NCI-H1694 (cell line): ENCODE measurements at places on chromosomes 11 and 22.

DNA sequence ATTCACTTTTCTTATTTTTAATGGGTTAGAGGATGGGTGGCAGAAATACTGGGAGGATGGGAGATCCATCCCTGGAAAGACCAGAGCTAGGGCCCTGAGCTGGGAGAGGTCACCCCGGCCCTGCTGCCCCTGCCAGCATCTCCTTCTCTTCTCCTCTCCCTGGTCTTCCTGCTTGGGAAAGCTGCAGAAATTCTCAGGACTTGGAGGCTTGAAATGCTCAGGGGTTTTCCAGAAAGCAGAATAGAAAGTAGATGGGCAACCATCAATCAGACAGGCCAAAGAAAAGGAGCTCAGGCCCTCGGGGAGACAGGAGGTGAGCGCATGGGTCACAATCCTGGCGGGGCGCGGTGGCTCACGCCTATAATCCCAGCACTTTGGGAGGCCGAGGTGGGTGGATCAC lies 1.5 kb downstream of the APOBEC3H start:
- DNase-seq: no peak

GRCh38 chr22:43511276-43511910 lies 99.6 kb downstream of the MPPED1 start:
- DNase-seq: no peak

- DNase-seq: no peak
These were observed 369.8 kb upstream of the FAT3 start for GRCh38 chr11:91854780-91855179.

GRCh38 chr11:66739983-66740382 lies 11.0 kb upstream of the SPTBN2 start:
- no peak for DNase-seq

DNA sequence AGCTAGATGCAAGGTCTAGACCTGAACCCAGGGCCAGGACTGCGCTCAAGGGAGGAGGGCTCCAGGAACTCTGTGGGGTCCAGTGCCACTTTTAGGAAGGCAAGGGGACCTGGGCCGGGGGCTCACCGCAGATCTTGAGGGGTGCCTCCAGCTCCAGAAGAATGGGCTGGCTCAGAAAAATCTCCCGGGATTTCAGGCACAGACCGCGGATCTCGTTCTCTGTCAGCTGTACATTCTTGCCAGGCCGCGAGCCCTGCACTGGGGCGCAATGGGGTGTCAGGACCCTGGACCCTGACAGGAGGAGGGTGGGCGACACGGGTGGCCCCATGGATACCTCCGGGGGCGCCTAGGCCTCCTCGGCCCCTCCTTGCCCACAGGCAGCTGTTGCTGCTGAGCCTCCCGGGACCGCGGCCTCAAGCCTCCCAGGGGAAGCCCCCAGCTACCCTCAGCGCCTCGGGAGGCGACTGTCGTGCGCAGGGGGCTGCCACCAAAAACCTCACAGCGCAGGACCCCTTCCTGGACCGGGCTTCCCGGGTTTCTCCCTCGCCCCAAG lies 640 bp downstream of the PPP1CA start:
- no peak for DNase-seq

DNA sequence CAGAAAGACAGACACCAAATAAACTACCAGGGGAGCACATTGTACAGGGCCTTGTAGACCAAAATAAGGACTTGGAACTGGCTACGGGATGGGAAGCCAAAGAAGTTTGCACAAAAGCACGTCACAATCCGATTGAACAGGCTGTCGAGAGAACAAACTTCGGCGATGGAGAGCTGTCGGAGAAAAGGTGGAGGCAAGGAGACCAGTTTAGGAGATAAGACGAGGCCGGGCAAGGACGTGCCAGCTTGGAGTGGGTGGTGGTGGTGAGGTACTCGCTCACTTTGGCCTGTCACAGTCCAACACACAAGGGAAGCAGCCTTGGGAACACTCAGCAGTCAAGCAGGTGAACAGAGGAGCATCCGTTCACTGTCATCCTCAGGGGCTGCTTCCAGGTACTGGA lies 19.0 kb downstream of the APOL5 start:
- DNase-seq: no peak

- DNase-seq: no peak
These were observed 31.0 kb upstream of the CD5 start for GRCh38 chr11:61071208-61071681.

DNA sequence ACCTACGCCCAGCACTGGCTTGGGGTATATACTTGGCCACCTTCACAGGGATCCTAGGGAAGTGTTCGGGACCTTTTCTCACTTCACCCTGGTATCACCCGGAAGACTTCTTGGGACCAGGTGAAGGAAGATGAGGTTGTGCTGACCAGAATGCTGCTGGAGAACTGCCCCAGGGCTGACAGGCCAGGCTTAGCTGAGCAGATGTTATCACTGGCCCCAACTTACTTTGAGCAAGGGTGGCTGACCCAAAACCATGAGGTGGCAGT lies 4.5 kb downstream of the FTH1 start:
- DNase-seq: no peak

GRCh38 chr11:70365544-70365927 lies 32.8 kb upstream of the CTTN start:
- DNase-seq: no peak

GRCh38 chr11:108804511-108804910 lies 139.6 kb downstream of the DDX10 start:
- DNase-seq: no peak

DNA sequence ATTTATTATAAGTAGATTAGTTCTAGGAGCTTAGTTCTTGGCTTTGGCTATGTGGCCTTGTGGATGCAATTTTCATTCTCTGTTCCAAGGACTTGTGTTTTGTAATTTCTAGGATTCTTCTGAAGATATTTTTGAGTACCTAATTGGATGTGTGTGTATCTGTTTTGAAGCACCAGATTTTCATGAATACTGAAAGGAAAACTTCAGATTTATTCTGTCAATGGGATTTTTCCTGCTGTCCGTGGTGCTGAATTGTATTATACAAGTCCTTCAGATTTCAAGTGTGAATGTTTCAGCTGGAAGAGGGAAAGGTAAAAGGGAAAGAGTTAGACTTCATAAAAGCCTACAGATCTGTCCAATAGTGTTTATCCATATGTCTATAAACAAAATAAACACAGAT lies 18.2 kb upstream of the SYN3 start:
- no peak for DNase-seq

DNA sequence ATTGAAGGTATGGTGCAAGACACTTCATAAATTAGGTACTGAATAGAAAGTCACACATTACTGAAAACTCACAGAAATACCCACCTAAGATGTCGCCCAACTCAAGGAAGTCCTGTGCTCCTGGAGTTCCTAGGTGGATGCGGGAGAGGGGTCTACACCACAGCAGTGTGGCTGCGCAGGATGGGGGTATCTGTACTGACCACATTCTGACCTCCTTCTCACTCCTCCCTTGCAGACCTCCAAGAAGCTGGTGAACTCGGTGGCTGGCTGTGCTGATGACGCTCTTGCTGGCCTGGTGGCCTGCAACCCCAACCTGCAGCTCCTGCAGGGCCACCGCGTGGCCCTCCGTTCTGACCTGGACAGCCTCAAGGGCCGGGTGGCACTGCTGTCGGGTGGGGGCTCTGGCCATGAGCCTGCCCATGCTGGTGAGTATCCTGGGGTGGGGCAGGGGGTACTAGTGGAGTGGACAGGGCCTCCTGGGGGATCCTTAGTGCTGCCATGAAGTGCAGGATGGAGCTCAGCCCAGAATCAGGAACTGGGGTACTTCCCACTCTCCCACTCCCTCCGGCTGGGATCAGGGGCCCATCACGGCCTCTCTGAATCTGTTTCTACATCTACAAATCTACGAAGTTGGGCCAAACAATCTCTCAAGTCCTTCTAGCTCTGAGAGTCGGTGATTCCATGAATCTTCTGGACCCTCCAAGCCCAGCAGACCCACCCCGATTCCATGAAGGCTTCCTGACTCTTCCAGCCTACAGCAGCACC lies 4.9 kb downstream of the TKFC start:
- no peak for DNase-seq

GRCh38 chr11:119196833-119197483 lies 9.2 kb upstream of the CBL start:
- DNase-seq: peak; percentile 39

- no peak for DNase-seq
These were observed 32.0 kb downstream of the KIAA0930 start for GRCh38 chr22:45208696-45208992.

DNA sequence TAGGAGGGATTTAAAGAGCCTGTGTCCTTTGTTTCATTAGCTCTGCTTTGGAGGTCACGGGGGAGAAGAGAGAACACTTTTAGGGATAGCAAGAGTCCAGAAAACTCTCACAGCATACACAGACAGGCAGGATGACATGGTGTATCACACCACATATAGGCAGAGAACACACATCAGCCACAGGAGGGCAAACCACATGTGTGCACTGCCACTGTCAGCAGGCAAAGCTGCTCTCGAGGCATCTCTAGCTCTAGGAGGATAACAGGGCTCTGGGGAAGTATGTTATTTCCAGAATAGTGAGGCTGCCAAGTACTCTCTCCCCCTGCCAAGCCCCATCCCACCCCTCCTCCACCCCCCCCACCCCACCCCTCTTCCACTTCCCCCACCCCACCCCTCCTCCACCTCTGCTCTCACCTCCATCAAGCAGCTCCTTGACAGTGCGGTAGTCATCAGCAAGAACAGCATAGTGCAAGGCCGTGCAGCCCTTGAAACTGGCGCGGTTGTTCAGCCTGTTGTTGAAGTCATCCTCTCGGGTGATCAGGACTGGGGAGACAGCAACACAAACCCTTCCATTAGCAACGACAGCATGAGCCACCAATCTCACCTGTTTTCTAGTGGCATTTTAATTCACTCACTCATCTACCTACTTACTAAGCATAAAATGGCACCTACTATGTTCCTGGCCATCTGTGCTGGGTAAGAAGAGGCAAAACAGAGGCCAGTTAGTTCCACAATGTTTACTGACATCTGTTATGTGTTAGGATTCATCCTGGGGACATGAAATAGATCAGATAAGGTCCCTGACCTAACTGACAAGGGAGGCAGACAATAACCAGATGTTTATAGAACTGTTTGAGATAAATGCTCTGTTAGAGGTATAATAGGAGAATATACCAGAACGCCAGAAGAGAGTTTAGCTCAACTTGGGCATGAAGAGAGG lies 75.6 kb downstream of the CLPB start:
- DNase-seq: peak; percentile 28

DNA sequence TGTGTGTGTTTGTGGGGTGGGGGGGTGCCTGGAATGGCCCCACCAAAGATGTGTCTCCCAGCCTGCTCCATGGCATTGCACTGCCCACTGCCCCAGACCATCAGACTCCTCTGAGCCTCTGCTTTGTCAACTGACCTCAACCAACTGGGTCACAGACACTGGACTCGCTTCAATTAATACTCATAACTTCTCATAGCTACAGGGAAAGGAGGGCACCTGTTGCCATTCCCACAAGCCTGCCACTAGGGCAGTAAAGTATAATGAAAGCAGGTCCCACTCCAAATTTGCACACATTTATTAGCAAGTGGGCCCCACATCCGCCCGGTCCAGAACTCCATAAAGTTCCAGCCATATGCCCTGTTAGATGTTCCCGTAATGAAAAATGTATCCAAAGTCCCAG lies 70.5 kb upstream of the PRDM11 start:
- no peak for DNase-seq

- no peak for DNase-seq
These were observed 34.4 kb downstream of the SCUBE2 start for GRCh38 chr11:9057007-9057406.

- no peak for DNase-seq
These were observed 929 bp downstream of the PRDM10 start for GRCh38 chr11:130001461-130002351.

DNA sequence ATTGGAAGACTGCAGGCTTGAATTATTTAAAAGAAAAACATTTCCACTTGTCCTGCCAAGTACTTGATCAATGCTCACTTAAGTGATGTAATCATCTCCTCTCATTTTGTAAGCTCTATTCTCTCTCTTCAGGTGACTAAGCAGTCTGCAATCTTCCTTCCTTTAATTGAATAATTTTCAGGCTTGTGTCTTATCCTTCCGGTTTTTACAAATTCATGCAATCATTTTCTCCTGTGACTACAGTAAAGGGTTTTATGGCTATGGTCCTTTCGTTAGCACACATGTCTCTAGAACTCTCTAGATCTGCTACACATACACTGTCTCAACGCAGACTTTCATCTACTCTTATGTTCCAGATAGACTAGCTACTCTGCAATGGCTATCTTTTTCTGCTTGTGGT lies 12.6 kb upstream of the UPB1 start:
- no peak for DNase-seq

- no peak for DNase-seq
These were observed 12.9 kb upstream of the MUC6 start for GRCh38 chr11:1049431-1049891.

GRCh38 chr22:37431801-37432707 lies 4.8 kb upstream of the ELFN2 start:
- no peak for DNase-seq

- no peak for DNase-seq
These were observed 411.9 kb upstream of the B3GAT1 start for GRCh38 chr11:134823970-134824369.

DNA sequence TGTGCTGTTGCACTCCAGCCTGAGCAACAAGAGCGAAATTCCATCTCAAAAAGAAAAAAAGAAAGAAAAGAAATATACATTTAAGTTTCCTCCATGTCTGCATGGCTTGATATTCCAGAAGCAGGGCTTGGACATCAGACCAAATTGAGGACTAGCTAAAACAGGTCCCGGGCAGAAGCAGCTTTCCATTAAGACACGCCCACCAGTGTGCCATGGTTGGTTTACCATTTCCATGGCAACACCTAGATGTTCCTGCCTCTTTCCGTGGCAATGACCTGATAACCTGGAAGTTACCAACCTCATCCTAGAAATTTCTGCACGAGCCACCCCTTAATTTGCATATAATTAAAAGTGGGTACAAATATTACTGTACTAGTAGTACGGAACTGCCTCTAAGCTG lies 111.3 kb downstream of the NAT10 start:
- DNase-seq: no peak

- DNase-seq: no peak
These were observed 8.1 kb upstream of the PLAAT3 start for GRCh38 chr11:63622323-63622722.

GRCh38 chr22:41262250-41262765 lies 21.6 kb upstream of the CHADL start:
- DNase-seq: no peak

DNA sequence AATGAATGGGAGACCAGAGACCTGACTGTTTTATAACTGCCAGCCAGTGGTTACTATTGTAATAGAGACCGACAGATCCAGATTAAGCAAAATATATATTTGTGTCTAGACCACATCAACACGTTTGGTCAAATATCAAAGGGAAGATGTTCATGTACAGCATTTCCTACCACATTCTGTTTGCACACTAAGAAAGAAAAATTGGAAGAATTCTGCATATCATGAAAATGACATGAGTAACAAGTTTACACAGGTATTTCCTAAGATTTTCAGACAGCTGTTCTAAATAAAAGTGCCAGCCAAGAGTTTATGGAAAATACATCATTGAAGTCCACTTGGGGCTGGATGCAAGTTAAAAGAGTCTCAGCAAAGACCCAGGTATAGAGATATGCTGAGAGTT lies 145.5 kb upstream of the ANO3 start:
- no peak for DNase-seq

- DNase-seq: peak; percentile 88
These were observed 56.7 kb downstream of the TP53I11 start for GRCh38 chr11:44893846-44894617.

GRCh38 chr11:75839851-75840250 lies 24.8 kb downstream of the UVRAG start:
- DNase-seq: no peak

GRCh38 chr11:63770763-63771162 lies 2.2 kb upstream of the ZFTA start:
- no peak for DNase-seq

- DNase-seq: no peak
These were observed 202.8 kb upstream of the SEZ6L start for GRCh38 chr22:25966448-25966913.

GRCh38 chr11:27710536-27710935 lies 10.3 kb upstream of the BDNF start:
- DNase-seq: no peak
